ENCODE measurements at places on chromosomes 3 and 15.

DNA sequence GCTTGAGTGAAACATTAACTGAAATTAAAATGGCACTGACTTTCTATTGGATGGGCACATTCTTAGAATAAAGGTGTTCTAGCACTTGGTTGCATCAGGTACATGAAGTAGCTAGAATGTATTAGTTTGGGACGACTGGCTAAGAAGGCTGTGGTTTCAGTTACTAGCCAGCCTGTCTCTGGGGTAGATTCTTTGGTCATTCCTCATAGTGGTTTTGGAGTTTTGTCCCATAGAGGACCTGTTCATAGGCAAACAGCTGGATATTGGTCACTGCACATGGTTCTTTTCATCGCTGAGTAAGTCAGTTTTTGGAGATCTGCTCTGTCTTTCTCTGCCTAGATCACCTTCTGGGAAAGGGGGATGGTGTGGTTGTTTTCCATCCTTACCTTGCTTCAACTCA is 55.3 kb downstream of the ADAMTSL3 start:
- DNase-seq = no peak

DNA sequence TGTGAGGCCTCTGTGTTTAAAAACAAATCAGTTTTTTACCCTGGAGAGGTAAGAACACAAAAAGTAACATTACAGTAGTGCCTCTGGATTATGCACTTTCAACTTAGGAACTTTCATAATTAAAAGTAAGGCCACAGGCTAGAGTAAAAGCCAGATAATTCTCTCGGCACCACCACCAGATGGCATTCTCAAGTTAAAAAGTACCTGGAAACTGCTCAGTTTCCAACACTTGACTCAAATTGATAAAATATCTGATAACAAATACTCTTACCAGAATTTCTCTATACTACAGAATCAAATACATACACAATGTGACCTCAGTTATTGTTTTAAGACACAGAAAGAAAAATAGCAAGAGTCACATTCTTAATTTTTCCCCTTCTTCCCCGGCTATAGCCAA is 19.9 kb downstream of the SPICE1 start:
- DNase-seq = no peak

GRCh38 chr15:87626860-87627259 is 629.7 kb downstream of the NTRK3 start:
- DNase-seq = no peak

GRCh38 chr15:66701422-66702034 is 508 bp upstream of the SMAD6 start:
- no peak for DNase-seq

- DNase-seq = no peak
Observed at GRCh38 chr3:35183927-35184675, 455.2 kb upstream of the ARPP21 start.

DNA sequence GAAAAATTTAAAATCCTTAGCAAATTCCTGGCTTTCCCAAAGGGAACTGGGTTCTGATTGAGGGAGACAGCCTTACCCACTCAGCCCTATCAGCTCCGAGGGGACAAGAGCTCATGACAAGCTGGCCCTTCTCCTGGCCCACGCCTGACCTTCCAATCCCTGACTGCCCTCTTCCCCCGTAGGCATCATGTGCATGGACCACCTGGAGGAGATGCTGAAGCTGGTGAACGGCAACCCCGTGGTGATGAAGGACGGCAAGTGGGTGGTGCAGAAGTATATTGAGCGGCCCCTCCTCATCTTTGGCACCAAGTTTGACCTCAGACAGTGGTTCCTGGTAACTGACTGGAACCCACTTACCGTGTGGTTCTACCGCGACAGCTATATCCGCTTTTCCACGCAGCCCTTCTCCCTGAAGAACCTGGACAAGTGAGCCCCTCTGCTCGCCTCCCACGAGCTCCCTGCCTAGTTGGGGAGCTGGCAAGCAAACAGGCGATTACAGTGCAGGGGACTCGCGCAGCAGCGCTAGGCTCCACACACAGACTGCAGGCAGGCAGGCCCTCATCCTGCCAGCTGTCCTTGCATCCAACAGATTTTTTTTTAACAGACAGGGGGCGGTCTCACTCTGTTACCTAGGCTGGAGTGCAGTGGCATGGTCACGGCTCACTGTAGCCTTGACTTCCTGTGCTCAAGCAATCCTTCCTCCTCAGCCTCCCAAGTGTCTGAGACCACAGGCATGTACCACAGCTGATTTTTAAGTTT is 16.8 kb downstream of the RPUSD3 start:
- no peak for DNase-seq

DNA sequence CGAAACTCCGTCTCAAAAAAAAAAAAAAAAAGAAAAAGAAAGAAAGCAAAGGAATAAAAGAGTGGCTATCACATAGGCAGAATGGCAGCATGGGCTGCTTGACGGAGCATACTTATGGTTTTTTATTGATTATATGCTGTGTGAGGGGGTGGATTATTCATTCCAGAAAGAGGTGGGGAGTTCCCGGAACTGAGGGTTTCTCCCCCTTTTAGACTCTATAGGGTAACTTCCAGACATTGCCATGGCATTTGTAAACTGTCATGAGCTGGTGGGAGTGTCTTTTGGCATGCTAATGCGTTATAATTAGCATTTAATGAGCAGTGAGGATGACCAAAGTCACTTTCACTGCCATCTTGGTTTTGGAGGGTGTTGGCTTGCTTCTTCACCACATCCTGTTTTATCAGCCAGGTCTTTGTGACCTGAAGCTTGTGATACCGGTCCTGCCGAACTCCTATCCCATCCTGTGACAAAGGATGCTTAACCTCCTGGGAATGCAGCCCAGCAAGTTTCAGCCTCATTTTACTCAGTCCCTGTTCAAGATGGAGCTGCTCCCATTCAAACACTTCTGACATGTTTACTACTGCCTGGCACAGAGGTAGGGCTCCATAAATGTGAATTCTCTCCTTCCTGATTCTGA is 15.8 kb upstream of the ABHD17C start:
- DNase-seq = no peak

DNA sequence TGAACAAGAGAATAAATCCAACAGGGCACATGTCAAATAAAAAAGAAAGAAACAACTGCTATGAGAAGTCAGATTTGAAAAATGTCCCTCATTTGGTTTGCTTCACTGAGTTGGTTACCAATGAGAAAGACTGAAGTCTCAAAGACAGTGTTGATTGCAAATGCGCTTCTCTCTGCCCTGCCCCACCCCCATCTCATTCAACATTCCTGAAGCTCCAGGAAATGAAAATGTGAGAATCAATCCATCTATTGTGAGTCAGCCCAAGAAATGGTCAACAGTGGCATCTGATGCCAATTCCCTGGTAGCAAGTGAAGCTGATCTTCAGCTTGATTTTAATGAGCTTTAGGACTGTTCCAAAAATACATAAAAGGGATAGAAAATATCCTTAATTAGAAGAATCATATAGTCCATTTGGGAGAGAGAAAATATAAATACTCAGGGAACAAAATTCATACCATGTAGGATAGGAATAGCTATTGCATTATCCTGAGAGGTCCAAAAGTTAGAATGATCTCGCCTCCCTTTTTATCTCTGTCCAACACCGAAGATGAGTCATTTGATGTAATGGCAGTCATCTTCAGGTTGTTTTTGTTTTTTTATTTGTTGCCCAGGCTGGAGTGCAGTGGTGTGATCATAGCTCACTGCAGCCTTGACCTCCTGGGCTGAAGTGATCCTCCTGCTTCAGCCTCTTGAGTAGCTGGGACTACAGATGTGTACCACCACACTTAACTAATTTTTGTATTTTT is 200.3 kb upstream of the UMPS start:
- DNase-seq = no peak

GRCh38 chr3:21751886-21752285 is 876 bp upstream of the ZNF385D start:
- no peak for DNase-seq

DNA sequence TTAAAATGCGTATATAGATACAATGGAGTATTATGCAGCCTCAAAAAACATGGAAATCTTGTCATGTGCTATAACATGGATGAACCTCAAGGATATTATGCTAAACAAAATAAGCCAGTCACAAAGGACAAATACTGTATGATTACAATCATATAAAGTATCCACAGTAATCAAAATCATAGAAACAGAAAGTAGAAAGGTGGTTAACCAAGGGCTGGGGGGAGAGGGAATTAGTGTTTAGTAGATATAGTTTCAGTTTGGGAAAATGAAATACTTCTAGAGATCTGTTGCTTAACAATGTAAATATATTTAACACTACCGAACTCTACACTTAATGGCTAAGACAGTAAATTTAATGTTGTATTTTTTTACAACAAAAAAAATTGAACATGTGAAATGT is 9.0 kb downstream of the TOP2B start:
- DNase-seq = no peak

- no peak for DNase-seq
Observed at GRCh38 chr3:160956785-160957184, 148.4 kb downstream of the B3GALNT1 start.

- DNase-seq = no peak
Observed at GRCh38 chr3:146152834-146153233, 8.2 kb downstream of the PLOD2 start.

DNA sequence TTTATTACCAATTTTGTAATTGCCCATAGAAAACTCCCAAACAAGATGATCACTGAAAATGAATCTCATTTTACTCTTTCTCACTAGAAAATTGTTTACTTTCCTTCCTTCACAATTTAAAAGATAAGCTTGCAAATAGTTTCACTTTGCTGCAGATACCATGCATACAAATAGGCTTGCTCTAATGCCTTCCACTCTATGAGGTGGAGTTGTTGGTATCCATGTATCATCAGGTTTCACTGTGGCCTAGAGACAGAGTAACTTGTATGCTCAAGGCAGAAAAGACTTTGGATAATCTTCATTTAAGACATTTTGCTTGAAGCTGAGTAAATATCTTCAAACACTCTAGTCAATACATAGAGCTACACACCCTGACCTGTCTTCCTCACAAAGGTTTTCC is 60.8 kb downstream of the RYK start:
- DNase-seq = no peak

- no peak for DNase-seq
Observed at GRCh38 chr15:99682455-99682854, 50.8 kb downstream of the LYSMD4 start.

DNA sequence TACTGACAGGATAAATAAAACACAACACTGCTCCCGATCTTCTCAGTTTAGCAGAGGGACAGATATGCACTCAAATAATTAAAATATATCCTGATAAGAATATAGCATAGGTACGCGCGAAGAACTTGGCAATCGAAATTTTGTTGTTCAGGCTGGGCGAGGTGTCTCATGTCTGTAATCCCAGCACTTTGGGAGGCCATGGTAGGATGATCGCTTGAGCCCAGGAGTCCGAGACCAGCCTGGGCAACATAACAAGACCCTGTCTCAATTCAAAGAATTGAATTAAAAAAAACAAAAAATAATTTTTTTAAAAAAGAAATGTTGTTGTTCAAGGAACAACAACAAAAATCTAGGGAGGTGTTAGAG is 7.6 kb downstream of the B2M start:
- no peak for DNase-seq

DNA sequence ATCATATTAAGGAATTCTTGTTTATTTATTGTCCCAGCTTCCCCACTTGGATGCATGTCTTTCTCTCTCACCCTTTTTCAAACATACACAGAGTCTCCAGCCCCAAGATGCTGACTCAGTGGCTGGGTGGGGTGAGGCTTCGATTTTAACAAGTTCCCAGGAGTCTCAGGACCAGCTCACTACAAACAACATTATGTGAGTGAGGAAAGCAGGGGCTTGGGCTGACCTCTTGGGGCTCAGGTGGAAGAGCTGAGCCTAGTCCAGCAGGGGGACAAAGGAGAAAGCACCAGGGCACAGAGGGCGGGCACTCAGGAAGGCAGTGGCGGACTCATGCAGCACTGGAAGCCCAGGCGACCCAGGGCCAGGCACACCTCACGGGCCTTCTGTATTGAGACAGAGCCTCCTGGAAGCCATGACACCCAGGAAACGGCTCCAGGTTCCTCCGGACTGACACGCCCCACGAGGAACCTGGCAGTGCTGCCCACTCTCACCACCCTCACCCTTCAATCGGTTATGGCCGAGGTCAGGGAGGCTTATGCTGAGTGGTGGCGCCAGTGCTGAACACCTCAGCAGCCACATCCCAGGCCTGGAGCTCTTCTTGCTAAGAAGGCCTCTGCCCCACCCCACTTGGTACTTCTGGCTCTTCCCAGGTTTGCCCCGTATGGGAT is 97.4 kb downstream of the LRIG1 start:
- DNase-seq = no peak

- DNase-seq = no peak
Observed at GRCh38 chr15:49644364-49644794, 23.5 kb downstream of the DTWD1 start.

DNA sequence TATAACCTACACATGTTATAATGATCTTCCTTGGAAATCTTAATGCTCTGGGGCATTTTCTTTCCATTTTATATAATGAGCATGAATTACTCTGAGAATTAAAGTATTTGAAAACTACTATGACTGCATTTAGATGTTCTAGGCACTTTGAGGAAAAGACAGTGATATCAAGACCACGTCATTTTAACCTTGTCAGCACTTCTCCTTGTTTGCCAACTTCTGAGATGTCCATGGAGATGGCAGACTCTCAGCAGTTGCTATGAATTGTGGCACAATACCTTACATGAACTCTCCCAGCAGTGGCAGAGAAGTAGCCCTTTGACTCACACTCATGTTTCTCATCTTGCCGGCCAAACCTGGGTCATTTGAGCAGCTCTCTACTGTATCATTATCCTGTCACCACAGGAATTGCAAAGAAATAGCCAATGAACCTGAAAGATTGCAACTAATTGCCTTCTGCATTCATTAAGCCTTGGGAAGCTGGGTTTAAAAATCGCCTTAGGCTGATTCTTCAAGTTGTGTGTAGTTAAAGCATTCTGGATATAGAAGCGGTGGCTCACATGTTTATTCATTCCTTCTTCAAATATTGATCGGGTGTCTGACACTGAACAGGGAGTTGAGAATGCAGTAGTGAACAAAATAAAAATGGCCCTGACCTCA is 272.2 kb upstream of the CFAP20DC start:
- DNase-seq = no peak

- no peak for DNase-seq
Observed at GRCh38 chr3:109275702-109276293, 40.5 kb downstream of the DPPA2 start.

GRCh38 chr3:105385179-105385578 is 18.5 kb downstream of the ALCAM start:
- DNase-seq = no peak

DNA sequence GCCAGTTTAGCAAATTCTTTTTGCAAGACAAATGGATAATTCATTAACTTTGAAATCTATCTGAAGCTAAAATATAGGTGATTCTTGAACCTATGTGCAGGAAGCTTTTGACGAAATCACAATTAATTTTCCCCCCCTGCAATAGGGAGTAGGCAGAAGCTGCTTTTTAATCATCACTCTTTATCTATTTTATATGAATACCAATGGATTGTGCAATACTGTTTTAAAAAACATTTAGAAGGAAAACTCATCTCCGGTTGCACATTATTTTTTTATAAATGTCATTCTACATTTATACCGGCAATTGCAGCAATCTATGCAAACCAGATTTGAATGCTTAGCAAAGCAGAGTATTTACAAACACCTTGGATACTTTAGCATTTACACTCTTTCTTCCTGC is 121.1 kb upstream of the TMCO5A start:
- DNase-seq = no peak

GRCh38 chr15:45715528-45715927 is 80.7 kb downstream of the SQOR start:
- DNase-seq = no peak

GRCh38 chr3:53464424-53464823 is 30.0 kb upstream of the CACNA1D start:
- DNase-seq = no peak

- no peak for DNase-seq
Observed at GRCh38 chr3:108036984-108037741, 53.7 kb downstream of the CD47 start.

- no peak for DNase-seq
Observed at GRCh38 chr15:33517944-33518343, 207.2 kb downstream of the RYR3 start.

GRCh38 chr3:129604767-129605166 is 1.7 kb downstream of the PLXND1 start:
- DNase-seq = no peak

Measured in vagina (tissue), 2 donors.